ENCODE measurements at places on chromosomes 7 and 10. TPM values are rescaled to one million over a fixed set of nuclear protein-coding genes. Genes with fewer than 3 reads are reported as not detected.

The CCL24 gene
- not detected for total RNA-seq

DNA sequence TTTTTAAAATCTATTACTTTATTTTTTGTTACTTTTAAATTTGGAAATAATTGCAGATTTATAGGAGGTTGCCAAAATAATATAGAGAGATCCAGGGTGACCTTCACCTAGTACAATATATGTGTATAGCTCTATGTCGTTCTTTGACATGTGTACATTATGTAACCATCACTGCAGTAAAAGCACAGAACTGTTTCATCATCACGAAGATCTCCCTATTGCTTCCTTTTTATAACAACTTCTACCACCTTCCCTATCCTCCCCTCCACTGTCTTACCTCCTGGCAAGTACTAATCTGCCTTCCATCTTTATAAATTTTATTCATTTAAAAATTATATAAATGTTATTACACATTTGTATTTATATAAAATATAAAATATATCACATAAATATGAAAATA, 251.0 kb downstream of the AUTS2 start:
- H3K27ac ChIP-seq, result no peak overlapping the region
- no peak overlapping the region for H3K4me3 ChIP-seq
- no peaks in the 10 kb centered on the region for H3K4me1 ChIP-seq
- no peaks in the 10 kb centered on the region for H3K27me3 ChIP-seq
- no peak for DNase-seq
- H3K36me3 ChIP-seq, result no peaks in the 10 kb centered on the region

The ARHGEF5 gene
- total RNA-seq, result 37.1 TPM

DNA sequence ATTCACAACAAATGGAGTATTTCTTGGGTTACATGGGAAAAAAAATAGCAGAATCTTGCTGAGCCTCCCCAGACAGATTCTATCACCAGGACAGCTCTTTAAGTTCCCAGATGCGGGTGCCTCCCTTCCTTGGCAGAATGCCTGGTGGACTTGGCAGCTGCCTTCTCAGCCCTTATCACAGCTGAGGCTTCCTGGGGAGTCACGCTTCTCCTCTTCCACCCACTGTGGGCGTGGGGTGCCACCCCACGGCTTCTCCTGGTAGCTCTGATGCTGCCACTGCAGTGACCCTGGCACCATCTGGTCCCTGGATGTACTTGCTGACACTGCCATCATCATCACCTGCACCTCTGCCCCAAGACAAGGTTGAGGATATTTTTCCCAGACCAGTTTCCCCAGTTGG, 16.2 kb upstream of the NME8 start:
- no peak for DNase-seq
- H3K4me1 ChIP-seq, result peaks cover 4% of the 10 kb centered on the region
- H3K36me3 ChIP-seq, result no peaks in the 10 kb centered on the region
- no peaks in the 10 kb centered on the region for H3K27me3 ChIP-seq

- no peak for DNase-seq
- no peak overlapping the region for H3K4me3 ChIP-seq
- no peaks in the 10 kb centered on the region for H3K27me3 ChIP-seq
Observed at GRCh38 chr7:15042285-15043065, 139.9 kb upstream of the DGKB start.

The OR9A4 gene
- not detected for total RNA-seq

DNA sequence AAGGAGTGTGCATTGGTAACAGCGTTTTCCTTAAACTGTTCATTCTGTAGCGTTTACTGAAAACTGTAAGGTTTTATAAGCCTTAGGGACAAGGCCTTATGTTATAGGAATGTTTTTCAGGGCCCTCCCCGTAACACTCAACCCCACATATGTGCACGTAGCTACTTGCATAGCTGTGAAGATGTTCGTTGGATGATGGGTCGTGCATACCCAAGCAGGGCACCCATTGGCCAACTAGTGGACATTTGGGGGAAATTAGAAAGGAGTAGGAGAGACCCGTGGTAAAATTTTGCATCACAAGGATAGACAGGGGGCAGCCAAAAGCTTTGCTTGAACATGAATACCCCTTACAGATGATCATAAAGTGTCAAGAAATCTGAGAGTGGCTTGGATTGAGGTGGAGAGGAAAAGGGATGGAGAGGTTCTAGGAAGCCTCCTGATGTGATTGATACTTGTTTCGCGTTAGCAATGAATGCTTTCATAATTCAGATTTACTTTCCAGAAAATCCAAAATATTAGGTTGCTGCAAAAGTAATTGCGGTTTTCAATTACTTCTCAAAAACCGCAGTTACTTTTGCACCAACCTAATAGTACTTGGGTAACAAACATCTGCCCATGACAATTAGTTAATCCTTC, 878 bp downstream of the SEC61A2 start:
- peak; percentile 24 for DNase-seq
- no peaks in the 10 kb centered on the region for H3K4me1 ChIP-seq
- H3K27ac ChIP-seq, result peak overlapping the region; percentile 41
- no peaks in the 10 kb centered on the region for H3K36me3 ChIP-seq
- peak overlapping the region; percentile 89 for H3K4me3 ChIP-seq

The NYAP1 gene
- 4.0 TPM for total RNA-seq

DNA sequence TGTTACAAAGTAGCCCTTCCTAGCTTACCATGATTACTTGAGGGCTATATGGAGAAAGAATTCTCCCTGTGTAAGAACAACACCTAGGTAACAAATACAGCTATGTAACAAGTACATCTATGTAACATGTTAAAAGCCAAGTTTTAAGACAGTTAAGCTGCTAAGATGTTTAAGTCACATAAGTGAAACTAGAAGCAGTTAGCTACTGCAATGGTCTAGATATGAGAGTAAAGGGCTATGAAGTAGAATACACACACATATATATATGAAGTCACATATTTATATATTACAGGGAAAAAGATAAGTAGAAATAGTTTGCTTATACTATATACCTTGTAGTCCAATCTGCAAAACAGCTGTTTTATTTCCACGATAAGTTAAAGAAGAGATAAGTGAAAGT, 14.4 kb downstream of the POT1 start:
- H3K4me3 ChIP-seq, result no peak overlapping the region
- H3K36me3 ChIP-seq, result no peaks in the 10 kb centered on the region
- no peaks in the 10 kb centered on the region for H3K27me3 ChIP-seq
- no peaks in the 10 kb centered on the region for H3K4me1 ChIP-seq

GRCh38 chr7:156682928-156683327, 42.4 kb downstream of the RNF32 start:
- no peaks in the 10 kb centered on the region for H3K27me3 ChIP-seq
- H3K27ac ChIP-seq, result no peak overlapping the region
- H3K36me3 ChIP-seq, result peaks cover 8% of the 10 kb centered on the region
- H3K4me3 ChIP-seq, result no peak overlapping the region
- no peak for DNase-seq

Data from Panc1 (cell line).